ENCODE measurements at places on chromosomes 1 and 21. TPM values are rescaled to one million over a fixed set of nuclear protein-coding genes. Genes with fewer than 3 reads are reported as not detected.

Gene ANXA9
- total RNA-seq = 1.3 TPM

Gene ADORA3
- not detected for total RNA-seq

Gene DYNLT5
- not detected for total RNA-seq

Gene CLDN19
- total RNA-seq = 2.5 TPM

Gene RAD54L
- total RNA-seq = 2.9 TPM

DNA sequence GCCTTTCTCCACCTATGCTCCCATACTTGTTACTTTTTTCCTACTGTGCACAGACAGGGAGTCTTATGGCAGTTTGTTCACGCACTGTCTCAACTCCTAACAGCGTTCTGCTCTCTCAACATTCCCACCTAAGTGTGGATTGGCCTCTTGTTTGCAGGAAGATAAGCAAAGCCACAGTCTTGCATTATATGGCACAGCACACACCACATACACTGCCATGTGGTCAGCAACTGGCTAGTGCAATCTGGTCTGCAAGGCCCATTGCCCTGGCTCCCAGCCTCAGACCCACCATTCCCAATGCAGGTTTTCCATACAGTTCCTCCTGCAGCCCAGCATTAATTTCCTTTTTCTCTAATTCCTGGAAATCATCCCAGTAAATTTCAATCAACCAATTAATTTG, 38.3 kb upstream of the LAMC2 start:
- no peak for DNase-seq

DNA sequence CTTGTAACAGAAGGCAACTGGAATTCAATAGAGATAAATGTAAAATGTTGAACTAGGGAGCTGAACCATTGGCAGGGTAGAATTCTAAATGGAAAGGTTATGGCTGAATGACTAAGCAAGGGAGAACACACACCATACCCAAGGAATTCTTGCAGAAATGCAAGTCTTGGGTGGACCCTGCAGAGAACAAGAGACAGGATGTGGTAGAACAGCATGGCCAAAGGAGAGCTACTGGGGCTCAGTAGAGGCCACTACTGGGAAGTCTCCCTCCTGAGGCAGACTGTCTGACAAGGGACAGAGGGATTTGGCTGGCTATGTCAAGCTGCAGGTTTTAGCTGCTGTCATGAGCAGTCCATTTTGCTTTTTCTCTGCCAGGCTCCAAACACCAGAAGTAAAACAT, 180.9 kb downstream of the TNR start:
- no peak for DNase-seq

DNA sequence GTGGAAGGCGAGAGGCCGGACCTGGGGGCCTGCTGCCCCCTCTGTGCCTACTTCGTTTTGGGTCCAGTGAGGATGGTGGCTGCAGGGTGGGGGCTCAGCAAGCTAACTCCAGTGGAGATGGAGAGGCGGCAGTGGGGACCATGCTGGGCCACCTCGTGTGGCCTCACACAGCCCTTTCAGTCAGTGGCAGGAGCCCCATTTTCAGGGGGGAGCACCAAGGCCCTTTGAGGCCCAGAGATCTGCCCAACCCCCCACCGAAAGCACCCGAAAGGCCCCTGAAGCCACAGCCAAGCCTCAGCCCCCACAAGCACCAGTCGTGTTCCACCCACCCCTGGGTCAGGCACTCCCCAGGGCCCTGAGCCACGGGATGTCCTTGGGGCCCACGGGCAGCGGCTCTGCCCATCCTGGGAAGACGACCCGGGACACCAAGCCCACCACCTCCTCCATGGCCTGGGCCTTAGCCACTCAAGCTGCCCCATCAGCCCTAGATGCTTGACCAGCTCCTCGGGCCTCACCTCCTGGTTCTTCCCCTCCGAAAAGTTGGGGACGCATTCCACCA, 345 bp downstream of the FTCD start:
- DNase-seq = no peak

GRCh38 chr1:233211595-233211994, 83.9 kb downstream of the PCNX2 start:
- no peak for DNase-seq

DNA sequence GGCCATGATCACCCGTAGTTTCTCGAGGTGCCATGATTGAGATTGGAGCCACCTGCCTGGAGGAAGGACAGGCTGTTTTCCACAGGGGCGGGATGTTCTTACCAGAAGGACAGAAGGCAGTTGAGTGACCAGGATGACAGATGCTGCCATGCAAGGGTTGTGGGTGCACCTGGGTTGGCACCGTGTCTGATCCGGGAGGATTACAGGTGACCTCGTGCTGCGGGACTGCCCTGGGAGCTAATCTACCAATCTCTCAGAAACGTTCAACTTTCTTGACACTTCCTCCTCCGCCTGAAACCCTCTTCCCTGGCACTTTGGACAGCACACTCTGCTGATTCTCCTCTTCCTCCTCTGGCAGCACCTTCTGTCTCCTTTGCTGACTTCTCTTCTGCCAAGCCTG, 13.8 kb upstream of the SLC6A9 start:
- DNase-seq = no peak

GRCh38 chr1:59066236-59066635, 230.7 kb upstream of the FGGY start:
- DNase-seq = no peak

- DNase-seq = no peak
Measured at GRCh38 chr1:39890273-39890672, 7.0 kb upstream of the TRIT1 start.

- no peak for DNase-seq
Measured at GRCh38 chr1:18110598-18110939, 3.0 kb downstream of the IGSF21 start.

DNA sequence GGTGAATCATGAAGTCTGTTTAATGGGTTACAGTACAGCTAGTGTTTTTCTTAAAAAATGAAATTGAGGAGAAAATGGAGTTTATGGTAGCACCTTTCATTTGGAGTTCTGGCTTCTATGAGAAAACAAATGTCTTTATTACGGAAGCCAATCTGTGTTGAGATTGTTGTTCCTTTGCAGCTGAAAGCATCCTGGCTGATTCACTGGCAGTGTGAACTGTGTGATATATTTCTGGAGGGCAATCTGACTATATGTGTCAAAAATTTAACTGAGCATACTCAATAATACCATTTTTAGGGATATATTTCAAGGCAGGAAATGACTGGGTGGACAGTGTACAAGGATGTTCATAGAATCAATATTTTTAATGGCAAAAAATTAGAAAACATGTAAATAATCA, 46.6 kb upstream of the LYST start:
- no peak for DNase-seq
